ENCODE measurements at places on chromosomes 7 and 10.

GRCh38 chr10:99536338-99537085, 3.8 kb downstream of the NKX2-3 start:
- no peak for DNase-seq

GRCh38 chr7:107179326-107180164, 10.7 kb downstream of the HBP1 start:
- no peak for DNase-seq

GRCh38 chr7:36880108-36880507, 155.8 kb upstream of the AOAH start:
- no peak for DNase-seq

DNA sequence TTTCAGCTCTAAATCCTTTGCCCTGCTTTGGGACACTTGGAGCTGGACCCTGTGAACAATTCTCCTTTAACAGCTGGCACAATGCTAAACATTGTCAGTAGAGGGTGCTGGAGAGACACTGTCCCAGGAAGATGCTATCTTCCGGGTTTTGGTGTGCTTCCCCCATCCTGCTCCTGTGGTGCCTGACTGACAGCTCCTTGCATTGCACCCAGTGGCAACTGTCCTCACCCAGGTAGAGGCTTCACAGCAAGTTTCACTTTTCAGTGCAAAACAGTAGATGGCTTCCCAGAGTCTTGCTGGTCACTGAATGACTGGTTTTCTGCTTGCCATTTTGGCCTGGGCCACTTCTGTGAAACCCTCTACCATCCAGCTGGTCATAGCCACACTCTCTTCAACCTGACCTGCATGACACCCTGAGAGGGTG, 77.3 kb downstream of the CDC14C start:
- DNase-seq: no peak

GRCh38 chr7:84102213-84102612, 92.4 kb downstream of the SEMA3A start:
- no peak for DNase-seq

Data from omental fat pad (tissue), 4 donors.